ENCODE measurements at places on chromosomes 3 and 15.

GRCh38 chr3:186757686-186758220 lies 25.6 kb upstream of the EIF4A2 start:
- no peak for DNase-seq

DNA sequence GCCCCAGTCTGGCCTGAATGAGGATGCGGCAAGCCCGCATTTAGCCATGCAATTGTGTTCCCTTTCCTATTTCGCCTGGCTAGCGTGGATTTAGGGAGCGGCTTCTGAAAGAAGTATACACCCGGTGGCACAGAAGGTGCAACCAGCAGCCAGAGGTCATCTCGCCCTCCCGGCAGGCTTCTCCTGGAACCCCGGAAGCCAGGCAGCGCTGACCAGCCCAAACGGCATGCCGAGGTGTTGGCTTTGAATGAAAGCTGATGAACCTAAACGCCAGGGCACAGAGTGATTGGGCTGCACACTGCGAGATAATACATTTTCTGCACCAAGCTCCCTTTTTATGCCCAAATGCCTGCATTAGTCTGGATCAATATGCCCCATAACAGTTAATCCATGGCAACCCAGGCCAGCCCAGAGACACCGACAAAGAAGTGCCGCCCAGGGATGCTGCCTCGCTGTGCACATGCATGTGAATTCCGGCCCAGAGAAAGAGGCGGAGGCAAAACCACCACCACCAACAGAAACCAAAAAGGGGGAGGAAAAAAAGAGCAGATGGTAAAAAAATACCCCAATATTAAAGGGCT lies 1.4 kb downstream of the SRGAP3 start:
- no peak for DNase-seq

GRCh38 chr3:55497250-55497649 lies 10.1 kb upstream of the WNT5A start:
- no peak for DNase-seq

DNA sequence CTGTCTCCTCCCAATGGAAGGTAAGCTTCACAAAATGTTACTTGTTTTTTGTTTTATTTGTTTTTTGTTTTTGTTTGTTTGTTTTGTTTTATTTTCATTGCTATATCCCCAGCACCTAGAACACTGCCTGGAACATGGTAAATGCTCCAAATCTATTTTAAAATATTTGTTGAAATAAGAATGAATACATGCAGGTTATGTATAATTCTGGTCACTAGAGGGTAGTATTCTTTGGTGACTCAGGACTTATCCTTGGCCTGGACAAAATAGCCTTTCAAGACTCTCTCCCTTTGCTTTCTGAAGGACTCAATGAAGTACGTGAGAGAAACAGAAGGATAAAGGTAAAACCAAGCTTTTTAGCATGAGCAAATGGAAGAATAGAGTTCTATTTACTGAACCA lies 46.9 kb upstream of the PPP2R3A start:
- peak; percentile 61 for DNase-seq

GRCh38 chr3:184688251-184688881 lies 23.5 kb downstream of the MAGEF1 start:
- peak; percentile 94 for DNase-seq

DNA sequence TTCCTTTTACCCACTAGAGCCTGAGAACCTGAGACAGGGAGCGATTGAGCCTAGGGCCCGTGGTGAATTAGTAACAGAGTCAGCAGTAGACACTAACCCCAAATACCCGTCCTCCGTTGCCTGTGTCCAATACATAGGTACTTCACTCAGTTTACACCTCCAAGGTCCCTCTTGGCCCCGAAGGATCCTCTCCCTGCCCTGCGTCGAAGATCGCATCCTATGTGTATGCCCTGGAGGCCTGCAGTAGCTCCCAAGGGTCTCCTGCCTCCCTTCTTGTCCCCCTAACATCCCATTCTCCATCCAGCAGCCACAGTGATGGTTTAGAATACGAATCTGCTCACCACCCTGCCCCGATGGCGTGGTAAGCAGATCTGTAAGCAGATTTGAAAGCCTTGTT lies 67.0 kb downstream of the ISG20 start:
- DNase-seq, result no peak

- DNase-seq, result peak; percentile 89
These were observed 136.0 kb upstream of the DAZL start for GRCh38 chr3:16741103-16741758.

DNA sequence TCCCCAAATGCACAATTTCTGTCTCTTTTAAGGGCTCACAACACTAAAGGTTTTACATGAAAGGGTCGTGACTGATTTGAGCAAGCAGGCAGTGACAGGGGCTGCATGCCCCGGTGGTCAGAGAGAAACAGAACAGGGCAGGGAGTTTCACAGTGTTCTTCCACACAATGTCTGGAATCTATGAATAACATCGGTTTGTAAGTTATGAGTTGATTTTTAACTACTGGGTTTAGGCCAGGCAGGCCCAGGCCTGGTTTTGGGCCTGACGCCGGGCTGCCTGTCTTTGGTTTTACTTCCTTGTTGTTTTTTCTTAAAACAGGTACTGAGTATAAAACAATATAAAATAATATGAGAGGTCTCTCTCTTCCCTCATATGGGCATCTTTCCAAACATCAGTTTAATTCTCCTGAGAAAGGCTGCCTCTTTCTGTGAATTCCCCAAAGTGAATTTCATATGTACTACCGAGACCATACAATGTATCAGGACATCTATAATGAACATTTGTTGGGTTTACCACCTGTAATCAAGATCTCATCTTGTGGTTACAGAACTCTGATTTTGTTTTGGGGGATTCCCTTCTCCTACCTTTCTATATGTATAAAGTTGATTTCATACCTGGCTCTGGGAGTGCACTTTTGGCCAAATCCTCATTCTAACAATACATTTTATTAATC lies 74.4 kb downstream of the CD200 start:
- DNase-seq, result no peak

DNA sequence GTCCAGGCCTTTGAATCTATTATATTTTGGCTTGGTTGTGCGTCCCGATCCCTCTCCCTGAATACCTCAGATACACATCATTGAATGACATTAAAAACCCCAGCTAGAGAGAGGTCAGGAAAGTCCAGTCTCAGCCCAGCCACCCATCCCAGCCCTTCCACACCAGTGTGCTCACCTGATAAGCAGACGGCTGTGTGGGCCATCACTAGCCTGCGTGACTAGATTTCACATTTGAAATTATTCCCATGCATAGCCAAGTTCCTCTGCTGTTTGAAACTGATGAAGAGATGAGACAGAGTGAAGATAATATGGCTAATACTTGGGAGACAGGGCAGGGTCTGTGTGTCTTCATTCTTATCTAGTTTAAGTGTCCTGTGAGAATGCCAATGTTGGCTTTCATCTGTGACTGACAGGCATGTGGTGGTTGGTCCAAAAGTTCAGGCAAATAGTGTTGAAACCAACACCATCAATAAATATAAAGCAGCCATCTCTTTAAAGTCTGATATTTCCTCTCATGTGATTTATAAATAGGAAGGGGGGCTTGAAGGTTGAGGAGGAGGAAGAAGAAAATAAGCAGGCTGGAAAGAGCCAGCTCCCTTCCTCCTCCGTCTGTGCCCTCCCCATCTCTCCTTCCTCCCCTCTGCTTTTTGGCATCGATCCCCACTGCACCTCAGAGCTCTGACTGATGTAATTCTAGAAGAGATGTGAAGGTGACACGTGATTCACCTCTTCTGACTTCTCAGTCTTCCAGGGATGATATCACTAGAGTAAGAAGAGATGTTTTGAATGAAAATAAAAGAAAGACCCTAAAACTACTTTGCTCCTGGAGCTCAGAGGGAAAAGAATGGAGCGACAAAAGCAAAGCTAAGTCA lies 5.1 kb downstream of the FAM43A start:
- DNase-seq, result peak; percentile 14
